WTC11 (cell line): ENCODE measurements at places on chromosomes 4 and X.
A peak's percentile ranks its signal among the peaks of the same experiment; 100 is the strongest.

DNA sequence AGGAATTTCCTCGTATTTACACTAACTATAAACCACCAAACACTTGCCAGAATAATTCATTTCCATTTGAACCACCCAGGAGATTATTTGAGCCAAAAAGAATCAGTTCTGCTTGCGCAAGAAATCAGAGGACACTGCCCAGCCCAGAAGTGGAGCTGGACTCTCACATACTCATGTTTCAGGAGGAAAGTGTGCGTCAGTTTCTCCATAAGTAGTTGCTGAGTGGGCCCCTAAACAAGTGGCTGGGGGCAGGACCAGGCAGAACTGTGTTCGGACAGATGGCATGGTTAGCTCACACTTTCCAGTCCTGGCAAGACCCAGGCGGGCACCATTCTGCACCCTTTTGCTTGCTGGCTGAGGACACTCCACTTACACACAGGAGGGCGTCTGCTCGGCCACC lies 38.8 kb downstream of the BTC start:
- no peak for DNase-seq

DNA sequence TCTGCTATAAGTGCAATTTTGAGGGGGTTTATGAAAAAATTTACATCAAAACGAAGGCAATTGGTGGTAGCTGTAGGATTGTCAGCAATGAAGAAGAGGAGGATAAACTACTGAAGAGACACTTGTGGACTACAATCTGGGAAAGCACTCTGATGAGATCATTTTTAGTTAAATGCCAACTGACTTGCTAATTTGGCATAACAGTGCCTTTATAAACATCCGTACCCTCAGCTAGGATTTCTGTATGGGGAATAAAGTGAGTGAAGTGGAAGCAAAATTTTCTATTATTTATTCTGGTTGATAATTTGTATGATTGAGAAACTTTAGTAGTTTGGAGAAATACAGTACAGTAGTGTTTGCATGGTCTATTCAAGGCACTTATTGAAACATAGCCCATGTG lies 11.2 kb upstream of the GNRHR start:
- no peak for DNase-seq

- no peak for DNase-seq
These were observed 18.0 kb upstream of the TBC1D14 start for GRCh38 chr4:6891436-6892170.

DNA sequence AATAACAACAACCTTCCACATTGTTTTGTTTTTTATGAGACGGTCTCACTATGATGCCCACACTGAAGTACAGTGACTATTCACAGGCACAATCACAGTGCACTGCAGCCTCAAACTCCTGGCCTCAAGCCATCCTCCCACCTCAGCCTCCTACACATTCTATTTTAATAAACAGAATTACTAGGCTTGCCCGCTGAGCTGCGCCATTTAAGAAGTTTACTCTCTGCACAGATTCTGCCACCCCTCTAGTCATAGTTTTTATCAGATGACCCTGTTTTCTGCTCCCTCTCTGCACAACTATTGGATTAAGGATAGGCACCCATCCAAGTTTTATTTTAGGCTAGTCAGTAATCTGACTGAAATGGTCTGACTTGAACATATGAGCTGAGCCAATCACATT lies 11.3 kb upstream of the COX18 start:
- DNase-seq, result no peak

DNA sequence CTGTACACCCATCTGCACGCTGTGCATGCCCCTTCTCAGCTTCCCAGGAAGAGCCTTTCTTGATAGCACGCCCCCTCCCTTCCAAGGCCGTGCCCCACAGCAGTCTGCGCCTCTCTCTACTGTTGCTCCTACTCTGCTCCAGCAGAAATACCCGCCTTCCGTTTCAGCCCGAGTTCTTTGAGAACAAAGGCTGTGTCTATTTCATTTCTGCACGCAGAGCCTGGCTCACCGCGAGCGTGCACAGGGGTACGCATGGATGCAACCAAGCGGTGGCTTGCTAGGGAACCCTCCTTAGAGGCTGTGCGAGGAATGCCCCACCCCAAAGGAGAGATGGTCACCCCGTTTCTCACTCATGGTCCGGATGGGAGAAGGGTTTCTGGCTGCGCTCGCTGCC lies 485 bp downstream of the AADAT start:
- peak; percentile 33 for DNase-seq

- no peak for DNase-seq
These were observed 72.2 kb upstream of the KLF3 start for GRCh38 chr4:38591617-38592337.

GRCh38 chrX:134891652-134892051 lies 99.1 kb upstream of the SMIM10 start:
- DNase-seq, result no peak

DNA sequence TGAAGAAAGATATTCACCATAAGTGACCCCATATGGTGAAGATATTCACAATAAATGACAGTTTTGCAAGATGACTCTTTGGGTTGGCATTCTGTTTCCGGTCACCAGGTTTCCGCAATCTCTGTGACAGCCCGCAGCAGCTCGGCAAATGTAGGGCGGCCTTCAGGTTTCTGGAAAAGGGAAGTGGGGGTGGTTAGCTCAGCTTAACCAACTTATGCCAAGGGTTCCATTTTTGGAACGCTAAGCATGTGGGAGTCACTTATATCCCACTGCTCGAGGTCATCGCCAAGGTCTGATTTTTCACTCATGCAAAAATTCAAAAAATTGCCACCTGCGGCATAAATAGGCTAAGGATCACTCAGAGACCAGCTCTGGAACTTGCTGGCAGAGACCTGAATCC lies 51.0 kb downstream of the NIPAL1 start:
- DNase-seq, result no peak

- no peak for DNase-seq
These were observed 16.0 kb upstream of the HPGD start for GRCh38 chr4:174538123-174538875.

DNA sequence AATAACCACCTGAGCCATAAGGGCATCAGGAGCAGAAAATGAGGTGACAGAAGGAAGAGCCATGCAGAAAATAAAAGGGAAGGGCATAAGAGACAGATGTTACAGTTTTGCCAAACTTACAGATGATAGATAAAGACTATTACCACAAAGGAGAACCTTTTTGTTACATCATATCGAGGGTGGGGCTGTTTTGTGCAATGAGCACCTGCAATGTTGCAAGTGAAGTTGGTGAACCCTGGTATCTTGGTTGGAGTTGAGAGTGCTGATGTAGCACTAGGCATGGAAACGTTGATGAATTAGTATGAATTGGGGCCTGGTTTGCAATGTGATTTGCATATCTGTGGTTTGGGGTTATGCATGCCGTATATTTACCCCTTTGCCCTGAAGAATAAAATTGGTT lies 119.8 kb upstream of the TEX13D start:
- no peak for DNase-seq

GRCh38 chrX:119833905-119834304 lies 18.9 kb downstream of the UPF3B start:
- DNase-seq, result no peak

DNA sequence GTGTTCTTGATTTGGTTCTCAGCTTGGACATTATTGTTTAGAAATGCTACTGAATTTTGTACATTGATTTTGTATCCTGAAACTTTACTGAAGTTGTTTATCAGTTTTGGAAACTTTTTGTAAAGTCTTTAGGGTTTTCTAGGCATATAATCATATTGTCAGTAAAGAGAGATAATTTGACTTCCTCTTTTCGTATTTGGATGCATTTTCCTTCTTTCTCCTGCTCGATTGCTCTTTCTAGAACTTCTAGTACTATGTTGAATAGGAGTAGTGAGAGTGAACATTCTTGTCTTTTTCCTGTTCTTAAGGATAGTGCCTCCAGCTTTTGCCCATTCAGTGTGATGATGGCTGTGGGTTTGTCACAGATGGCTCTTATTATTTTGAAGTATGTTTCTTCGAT lies 24.1 kb downstream of the TMPRSS11A start:
- DNase-seq, result no peak

- no peak for DNase-seq
These were observed 813.7 kb downstream of the DMD start for GRCh38 chrX:32397562-32398216.

GRCh38 chrX:50812995-50813842 lies 775 bp downstream of the SHROOM4 start:
- DNase-seq, result peak; percentile 28

DNA sequence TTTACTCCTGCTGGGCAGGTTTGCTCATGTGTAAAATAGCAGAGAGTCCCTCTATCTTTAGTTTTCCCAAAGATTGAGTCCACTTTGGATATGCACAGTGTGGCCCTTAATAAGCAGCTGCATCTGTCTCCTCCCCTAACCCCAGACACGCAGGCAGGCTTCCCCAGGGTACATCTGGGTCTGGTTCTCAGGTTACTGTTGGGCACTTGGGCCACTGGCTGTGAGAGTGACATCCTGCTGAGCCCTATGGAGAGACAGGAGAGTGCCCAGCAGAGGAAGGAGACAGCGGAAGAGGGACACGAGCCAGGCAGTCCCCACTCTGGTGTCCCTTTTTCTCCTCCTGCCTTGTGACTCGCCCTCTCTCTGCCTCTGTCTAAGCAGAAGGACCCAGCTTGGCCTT lies 16.0 kb downstream of the XK start:
- no peak for DNase-seq

- no peak for DNase-seq
These were observed 140.7 kb downstream of the BTC start for GRCh38 chr4:74653331-74654229.

DNA sequence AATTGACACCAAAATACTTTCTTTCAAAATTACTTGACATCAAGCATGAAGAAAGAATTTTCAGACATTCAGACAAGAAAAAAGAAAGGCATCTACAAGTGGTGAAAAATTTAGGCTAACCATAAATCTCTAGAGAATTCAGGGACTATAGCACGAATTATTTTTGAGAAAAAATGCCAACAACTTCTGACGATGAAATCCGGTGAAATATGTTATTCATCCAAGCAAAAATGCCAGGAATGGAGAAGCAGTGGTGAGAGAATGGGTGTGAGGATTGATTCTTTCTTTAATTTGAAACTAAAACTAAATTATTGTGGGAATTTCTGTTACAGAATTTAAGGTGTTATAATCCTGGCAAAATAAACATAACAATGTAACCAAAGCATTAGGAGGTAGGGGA lies 69.4 kb upstream of the SORBS2 start:
- no peak for DNase-seq
